Retina (tissue), 1 donor: ENCODE measurements at places on chromosomes 7 and 10.

- DNase-seq = no peak
These were observed 61.2 kb upstream of the CAPZA2 start for GRCh38 chr7:116801092-116801710.

DNA sequence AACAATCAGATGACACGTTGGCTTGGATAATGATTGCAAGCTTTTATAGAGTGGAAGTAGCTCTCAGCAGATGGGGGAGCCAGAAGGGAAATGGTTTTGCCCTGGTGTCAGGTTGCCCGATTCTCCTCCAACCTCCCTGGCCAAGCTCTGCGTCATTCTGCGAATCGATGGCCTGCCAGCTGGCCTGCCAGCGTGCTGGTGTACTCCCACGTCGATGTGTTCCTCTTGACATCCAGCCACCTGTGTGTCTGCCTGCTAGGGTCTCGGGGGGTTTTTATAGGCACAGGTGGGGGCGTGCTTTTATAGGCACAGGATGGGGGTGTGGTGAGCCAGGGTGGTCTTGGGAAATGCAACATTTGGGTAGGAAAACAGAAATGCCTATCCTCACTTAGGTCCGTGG lies 4.6 kb downstream of the NET1 start:
- DNase-seq = no peak

- no peak for DNase-seq
These were observed 56.0 kb downstream of the PRF1 start for GRCh38 chr10:70546584-70546983.

DNA sequence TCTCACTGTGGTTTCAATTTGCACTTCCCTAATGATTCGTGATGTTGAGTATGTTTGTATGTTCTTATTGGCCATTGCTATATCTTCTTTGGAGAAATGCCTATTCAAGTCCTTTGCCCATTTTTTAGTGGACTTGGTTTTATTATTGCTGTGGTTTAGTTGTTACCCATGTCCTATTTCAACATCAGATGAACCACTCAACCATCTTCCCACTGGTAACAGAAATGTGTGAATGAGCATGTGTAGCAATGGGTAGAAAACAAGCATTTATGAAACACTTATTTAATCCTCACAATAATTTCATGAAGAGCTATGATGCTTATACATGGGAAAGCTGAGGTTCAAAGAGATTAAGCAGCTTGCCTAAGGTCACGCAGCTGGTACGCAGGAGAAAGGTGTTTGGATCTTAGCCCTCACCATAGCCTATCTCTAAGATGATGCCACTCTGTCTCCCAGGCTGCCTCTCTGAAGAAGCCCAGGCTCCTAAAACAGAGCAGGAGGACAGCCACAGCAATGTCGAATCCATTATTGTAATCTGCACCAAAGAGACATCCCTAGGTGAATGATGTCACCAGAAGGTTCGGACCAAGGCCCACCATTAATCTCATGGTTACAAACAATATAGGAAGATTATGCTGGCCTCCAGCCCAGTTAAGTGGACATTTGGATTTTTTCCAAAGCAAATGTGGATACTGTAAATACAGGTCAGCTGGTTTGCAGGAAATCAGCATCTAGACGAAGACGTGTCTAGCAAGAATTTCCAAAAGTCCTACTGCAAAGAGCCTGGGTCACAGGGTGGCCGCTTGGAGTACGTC lies 447.6 kb upstream of the ZMIZ1 start:
- no peak for DNase-seq

- DNase-seq = no peak
These were observed 22.8 kb upstream of the AGMO start for GRCh38 chr7:15584575-15584974.

DNA sequence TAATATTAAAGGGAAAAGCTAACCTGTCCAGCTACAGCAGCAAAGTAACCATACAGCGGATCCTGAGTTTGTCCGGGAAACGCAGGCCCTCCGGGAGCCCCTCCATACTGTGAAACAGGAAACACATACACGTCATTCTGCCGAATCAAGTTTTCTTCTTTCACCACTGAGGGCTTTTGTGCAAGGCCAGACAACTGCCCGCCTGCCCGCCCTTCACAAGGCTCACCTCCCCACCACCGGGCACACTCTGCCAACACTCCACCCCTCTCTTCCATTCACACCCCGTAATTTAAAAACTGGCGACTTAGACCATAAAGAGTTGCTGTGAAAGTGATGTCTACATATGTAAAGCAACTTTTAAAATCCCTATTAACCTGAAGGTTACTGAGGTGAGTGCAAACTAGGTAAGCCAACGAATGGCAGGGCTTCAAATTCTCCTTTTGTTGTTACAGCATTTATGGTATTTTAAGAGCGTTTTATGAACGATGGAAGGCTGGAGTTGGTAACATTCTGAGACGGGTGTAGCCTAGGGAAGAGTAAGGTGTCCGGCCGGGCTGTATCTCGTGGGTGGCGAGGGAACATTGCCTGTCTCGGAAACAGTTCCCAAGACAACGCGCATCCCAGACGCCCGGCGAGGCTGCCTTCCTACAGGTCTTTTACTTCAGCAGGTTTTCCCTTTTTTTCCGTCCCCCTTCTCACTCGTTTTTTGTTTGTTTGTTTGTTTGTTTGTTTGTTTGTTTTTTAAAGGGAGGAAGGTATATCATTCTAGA lies 817 bp downstream of the SRI start:
- peak; percentile 79 for DNase-seq

DNA sequence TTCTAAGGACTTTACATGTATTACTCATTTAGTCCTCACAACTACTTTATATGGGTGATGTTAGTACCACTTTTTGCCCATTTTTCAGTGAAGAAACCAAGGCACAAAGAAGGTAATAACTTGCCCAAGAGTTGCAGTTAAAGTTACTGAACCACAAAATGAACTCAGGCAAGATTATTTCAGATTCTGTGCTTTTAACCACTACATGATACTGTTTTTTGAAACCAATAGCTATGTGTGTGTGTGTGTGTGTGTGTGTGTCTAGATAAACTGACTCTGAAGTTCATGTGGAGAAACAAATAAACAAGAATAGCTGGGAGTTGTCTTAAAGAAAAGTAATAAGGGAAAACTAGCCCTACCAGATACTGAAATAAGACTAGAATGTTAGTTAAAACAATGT lies 60.8 kb upstream of the OIT3 start:
- no peak for DNase-seq

DNA sequence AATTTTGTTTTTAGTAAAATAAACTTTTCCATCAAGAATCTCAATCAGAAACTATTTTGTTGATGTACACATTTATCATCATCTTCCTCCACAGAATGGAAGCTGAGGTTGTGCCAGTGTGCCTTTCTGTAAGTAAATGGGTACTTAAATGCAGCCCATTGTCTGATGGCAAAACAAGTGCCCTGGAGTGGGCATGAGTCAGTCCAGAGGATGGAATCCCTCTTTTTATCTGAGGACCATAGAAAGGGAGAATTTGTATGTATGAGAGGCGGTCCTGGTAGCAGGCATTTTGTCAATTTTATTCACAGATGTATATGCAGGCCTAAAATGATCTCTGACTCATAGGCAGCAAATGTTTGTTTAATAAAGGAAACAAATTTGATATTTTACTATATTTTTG lies 102.1 kb upstream of the MAGI2 start:
- no peak for DNase-seq

DNA sequence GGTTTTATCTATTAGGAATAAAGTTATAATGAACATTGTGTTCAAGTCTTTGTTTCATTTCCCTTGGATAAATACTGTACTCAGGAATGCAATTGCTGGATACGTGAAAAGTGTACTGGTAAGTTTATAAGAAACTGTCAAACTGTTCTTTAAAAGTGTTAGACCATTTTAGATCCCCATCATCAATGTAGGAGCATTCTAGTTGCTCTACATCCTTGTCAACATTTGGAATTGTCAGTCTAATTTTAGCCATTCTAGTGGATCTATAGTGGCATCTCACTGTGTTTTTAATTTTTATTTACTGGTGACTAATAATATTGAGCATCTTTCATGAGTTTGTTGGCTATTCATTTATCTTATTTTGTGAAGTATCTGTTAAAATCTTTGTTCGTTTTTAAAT lies 354.0 kb upstream of the NRP1 start:
- DNase-seq = no peak

DNA sequence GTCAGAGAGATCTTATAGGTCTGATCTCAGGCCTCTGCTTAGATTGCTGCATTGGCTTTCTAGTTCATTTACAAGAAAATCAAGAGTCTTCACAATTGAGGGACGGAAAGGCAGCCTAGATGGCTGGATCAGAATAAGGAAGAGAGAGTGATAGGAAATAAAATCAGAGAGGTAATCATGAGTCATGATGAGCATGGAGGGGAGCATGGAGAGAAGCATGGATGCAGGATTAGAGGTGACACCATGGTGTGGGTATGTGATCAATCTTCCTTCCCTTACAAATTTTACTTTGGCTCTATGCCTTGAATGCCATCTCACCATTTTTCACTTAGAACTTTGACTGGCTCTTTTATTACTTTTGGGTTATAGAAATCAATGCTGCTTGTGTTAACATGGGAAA lies 1.4 kb downstream of the BCCIP start:
- no peak for DNase-seq

DNA sequence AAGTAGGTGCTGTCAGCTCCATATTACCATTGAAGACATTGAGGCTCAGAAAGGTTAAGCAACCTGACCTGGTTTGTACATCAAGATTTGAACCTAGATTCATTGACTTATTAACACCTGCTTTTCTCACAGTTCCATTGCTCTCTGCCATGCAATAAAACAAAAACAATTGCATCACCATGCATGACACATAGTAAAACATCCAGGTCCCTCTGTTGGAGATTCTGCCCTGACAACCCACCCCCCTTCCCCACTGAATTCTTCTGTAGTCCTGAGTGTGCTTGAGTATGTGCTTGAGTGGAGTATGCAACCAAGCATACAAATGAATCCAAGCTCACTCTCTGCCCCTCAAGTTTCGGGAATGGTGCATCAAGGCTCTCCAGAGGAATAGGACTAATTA lies 6.0 kb upstream of the LMBR1 start:
- no peak for DNase-seq
